ENCODE measurements at places on chromosomes 5 and 9.

DNA sequence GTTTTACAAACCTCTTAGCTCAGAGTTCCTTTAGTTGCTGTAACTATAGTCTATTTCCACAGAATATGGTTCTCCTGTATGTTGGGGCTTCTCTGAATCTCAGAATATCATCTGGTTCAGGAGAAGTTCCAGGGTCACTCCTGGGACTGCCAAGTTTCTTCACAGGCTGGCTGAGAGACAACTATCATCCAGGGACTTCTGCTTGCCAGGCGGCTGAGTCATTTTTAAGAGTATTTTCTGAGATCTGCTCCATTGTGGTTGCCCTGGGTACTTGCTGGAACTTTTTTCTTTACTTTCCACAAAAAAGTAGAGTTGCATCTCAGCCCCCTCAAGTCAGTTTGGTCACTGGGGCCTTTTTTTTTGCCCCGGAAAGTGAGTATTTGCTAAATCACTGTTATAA, 566.5 kb downstream of the LRRC70 start:
- DNase-seq, result peak; percentile 63

- DNase-seq, result peak; percentile 43
Observed at GRCh38 chr5:109917966-109918365, 228.2 kb downstream of the MAN2A1 start.

DNA sequence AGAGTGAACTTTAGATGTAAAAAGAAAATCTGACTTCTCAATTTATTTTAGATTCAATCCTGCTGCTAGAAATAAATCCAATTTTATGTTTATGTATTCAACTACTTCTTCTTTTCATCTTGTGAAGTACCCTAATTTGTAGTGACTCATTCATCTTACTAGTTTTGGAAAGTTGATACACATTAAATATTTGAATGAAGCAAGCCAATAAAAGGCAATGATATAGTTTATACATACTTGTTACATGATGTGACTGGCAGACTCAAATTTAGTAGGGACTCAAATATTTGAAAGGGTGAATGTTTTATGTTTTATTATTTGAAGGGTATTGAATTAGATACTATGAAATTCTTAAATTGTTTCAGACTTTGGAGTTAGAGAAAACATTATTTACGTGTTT, 34.7 kb downstream of the CSNK1G3 start:
- no peak for DNase-seq

DNA sequence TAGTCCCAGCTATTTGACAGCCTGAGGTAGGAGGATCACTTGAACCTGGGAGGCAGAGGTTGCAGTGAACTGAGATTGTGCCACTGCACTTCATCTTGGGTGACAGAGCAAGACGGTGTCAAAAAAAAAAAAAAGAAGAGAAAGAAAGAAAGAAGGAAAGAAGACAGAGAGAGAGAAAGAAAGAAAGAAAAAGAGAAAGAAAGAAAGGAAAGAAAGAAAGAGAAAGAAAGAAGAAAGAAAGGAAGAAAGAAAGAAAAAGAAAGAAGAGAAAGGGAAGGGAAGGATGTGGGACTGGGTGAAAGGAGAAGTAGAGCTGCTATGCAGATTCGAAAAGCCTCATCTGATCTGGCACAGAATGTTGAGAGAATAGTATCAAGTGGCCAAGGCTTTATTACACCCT, 23.7 kb upstream of the SCAMP1 start:
- no peak for DNase-seq

GRCh38 chr5:111927191-111927590, 170.2 kb upstream of the NREP start:
- peak; percentile 50 for DNase-seq

GRCh38 chr9:125763394-125763801, 16.2 kb downstream of the PBX3 start:
- DNase-seq, result no peak

DNA sequence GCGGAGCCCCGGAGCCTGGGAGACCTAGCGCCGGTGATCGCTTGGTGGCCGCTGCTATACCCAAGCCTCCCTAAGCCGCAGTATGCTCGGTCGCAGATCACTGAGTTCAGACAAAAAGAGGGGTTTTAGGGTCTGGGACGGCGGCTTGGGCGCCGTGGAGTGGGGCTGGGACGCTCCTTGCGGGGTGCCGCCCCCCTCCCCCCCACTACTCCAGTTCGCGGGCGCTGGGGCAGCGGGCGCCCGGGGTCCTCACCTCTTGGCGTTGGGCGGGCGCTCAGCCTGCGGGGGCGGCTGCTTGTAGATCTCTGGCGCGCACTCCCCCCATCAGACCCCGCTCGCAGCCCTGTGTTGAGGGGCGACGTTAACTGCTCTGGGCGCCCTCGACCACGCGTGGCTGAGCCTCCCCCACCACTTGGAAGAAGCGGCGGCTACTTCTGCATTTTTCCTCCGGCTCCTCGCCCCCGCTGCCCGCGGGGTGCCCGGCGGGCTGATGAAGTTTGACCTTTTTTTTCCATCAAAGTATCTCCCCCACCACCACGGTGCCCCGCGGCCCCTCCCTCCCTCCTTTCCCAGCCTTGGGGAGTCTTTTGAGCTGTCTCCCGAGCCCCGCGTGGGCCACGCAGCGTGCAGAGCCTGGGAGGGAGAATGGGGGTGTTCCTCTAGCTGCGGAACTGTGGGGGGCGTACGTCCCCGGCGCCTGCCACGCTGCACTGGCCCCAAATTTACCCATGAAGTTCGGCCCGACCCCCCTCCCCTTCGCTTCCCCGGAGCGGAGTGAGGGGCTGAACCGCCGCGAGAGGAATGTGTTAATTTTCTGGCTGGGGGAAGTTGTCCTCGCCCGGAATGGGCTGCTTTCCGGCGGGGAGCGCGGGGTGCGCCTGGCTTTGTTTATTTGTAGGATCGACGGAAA, 1.2 kb downstream of the CXXC5 start:
- DNase-seq, result no peak

GRCh38 chr5:104266161-104266560, 703.6 kb upstream of the NUDT12 start:
- no peak for DNase-seq

- peak; percentile 57 for DNase-seq
Observed at GRCh38 chr9:100575765-100576386, 2.0 kb upstream of the CAVIN4 start.

All from fibroblast of mammary gland (primary cell).